ENCODE measurements at places on chromosomes 7 and 10. TPM values are rescaled to one million over a fixed set of nuclear protein-coding genes. Genes with fewer than 3 reads are reported as not detected.

Gene COBL
- 7.3 TPM for polyA plus RNA-seq

Gene LAMB1
- 42.0 TPM for polyA plus RNA-seq

Gene CNTNAP2
- 21.3 TPM for polyA plus RNA-seq

Gene ZNF518A
- 50.3 TPM for polyA plus RNA-seq

Gene BEND7
- polyA plus RNA-seq = 1.3 TPM

Gene SYPL1
- polyA plus RNA-seq = 34.0 TPM

Gene RAB19
- polyA plus RNA-seq = not detected
